Activated T-helper 2 cell treated with anti-CD3 and anti-CD28 coated beads, Interferon-gamma antibody, Interleukin-2, Interleukin-4, amounts not matched to agents 10 μg/mL and 5 μg/mL and 100 μg/mL, durations not matched to agents 14 hours and 24 hours and 36 hours (primary cell): ENCODE measurements at places on chromosomes 7 and 10.

- DNase-seq = no peak
These were observed 213.8 kb downstream of the MGMT start for GRCh38 chr10:129680661-129681344.

DNA sequence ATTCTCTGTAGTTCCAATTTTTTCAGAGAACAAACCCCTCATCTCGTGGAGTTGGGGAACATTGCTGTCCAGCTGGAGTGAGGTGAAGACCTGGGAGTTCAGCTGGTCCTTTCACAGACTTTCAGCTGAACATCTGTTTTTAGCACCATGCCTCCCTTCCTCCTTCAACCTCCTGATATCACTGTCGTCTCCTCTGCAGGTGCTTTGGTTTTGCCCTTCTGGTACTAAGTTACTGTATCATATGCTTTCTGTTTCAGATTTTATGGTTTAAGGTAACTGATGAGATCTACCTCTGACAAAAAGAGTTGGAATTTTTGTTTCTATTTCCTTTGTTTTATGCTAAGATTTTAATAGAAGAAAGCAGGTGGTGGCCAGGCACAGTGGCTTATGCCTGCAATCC, 102.9 kb downstream of the ZNF438 start:
- no peak for DNase-seq

GRCh38 chr7:155090684-155091083, 20.6 kb downstream of the HTR5A start:
- DNase-seq = no peak

DNA sequence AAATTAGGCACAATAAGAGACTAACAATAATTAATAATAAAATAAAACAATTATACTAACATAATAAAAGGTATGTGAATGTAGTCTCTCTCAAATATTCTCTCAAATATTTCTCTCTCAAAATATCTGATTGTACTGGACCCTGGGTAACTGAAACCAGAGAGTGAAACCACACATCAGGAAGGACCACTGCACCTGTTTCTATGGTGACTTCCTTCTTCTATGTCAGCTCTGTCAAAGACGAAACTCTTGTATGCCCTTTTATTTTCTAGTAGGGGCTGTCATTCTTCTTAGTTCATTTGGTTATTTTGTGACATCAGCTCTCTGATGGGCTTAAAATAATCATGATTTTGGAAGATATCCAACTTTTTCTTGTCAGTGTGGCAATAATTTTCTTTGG, 428.0 kb upstream of the TPK1 start:
- no peak for DNase-seq

DNA sequence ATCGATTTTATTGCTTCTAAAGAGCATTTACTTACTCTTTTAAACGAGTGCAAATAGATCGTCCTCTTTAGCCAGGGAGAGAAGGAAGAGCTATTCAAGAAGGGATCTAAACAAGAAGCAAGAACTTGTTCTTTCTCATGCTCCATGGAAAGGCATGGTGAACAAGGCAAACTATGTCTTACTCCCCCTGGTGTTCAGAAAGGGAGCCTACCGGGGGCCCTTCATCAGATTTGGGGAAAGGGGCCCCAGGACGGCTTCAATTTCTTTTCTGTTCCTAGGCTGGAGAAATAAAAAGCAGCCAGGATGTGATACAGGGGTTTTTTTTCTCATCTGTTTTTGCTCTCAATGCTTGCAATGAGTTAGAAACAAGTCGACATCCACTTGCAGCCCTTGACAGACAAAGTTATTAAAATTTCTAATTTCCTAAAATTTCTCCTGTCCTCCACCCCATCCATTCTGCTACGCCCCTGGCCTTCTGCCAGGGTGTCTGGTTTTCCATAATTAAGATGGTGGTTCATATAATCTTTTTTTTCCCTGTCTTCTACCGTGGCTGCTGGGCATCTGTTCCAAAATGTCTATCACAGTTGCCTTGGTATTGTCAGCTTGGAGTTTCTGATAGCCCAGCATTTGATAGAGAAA, 214.4 kb downstream of the CREB5 start:
- DNase-seq = no peak

DNA sequence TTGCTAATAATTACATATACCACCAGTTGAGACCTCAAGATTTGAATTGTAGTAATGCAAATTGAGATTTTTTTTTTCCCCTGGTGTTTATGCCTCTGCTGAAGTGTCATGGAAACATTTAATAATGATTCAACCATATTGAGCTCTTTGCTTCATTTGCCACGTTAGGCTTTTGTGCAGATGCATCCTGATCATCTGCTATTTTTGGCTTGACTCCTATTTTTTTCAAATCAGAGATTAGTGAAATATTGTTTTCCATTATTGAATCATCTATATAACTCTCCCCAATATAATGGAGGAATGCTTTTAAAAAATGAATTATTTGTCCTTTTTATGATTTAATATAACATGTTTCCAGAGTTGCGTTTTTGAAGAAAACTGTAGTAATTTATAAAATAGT, 115.1 kb downstream of the SRI start:
- DNase-seq = no peak

DNA sequence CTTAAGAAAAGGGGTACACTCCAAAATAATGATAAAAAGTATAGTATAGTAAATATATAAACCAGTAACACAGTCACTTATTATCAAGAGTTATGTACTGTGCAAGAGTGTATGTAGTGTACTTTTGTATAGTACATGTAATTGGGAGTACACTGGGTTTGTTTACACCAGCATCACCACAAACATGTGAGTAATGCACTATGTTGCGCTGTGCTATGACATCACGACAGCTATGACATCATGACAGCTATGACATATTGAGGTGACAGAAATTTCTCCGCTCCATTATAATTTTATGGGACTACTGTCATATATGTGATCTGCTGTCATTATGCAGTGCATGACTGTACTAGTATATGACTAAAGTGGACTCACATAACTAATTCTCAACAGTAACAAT, 84.6 kb downstream of the KMT2C start:
- no peak for DNase-seq

- DNase-seq = no peak
These were observed 1215.5 kb upstream of the LRRTM3 start for GRCh38 chr10:65710306-65710705.

- DNase-seq = peak; percentile 31
These were observed 28.4 kb downstream of the TMEM130 start for GRCh38 chr7:98841179-98841997.

DNA sequence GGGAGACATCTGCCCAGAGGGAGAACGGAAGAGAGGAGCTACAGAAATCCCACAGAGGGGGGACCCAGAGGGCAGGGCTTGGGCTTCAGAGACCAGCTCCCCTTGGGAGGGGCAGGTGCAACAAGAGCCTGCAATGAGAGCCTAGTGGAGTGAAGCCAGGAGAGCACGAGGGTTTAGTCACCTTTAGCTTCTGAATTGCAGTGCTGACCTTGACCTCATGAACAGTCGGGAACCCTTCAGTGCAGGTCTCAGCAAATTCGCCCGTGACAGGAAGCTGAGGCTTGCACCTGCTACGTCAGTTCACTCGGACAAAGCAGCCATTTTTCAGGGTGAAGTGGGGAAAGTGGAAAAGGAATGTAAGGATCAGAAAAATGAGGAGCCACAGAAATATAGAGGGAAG, 306.8 kb upstream of the CDC14C start:
- DNase-seq = no peak

- peak; percentile 26 for DNase-seq
These were observed 44.1 kb downstream of the SFTPD start for GRCh38 chr10:79904671-79905321.

- no peak for DNase-seq
These were observed 527 bp upstream of the BCAP29 start for GRCh38 chr7:107579554-107579884.

DNA sequence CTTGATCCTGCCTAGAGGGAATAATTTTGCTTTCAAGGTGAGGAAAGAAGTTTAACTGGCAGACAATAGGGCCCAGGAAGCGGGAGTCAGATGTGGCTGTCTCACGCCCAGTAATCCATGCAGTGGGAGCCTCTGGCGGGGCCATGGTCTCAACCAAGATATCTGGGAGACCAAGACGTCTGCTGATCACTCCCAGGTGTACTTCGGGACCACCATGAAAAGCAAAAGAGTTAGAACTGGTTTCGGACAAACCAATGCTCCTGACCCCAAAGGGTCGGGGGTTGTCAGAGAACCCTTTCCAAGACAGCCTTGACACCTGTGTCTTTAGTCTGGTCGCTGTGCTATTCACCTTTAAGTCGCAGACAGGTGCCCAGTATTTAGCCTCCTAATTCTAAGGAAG, 256.9 kb upstream of the MBL2 start:
- no peak for DNase-seq

DNA sequence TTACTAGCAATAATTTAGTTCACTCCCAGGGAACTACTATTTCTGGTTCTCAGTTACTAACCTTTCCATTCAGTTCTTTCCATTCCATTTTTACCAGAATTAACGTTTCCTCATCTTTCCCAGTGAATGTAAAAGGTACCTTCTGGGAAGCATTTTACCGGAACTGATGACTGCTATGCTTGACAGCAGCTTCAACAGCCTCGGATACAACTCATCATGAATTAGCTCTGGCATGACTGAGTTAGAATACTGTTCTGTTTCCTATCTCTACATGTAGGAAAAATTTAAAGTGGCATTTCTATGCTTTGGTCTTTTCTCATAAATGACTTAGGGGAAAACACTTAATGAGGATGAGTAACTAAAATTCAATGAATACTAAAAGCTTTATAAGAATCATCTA, 18.6 kb downstream of the TAS2R41 start:
- no peak for DNase-seq

DNA sequence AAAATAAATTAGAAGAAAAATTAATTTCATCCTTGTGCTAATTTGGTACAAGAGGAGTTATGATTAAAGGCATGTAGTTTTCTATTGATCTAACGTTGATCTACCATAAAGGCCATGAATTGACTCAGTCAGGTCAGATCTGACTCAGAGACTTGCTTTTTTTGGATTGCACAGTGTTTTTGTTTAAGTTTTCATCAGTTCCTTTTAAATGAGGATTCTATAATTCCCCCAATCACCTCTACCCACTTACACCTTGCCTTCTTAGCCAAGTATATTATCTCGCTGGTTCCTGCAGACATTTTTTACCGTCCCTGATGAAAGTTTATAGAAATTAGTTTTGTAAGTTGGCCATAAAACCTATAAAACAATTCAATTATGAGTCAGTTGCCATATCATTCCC, 132.4 kb upstream of the PALS2 start:
- DNase-seq = no peak
